Activated CD8-positive, alpha-beta T cell treated with anti-CD3 and anti-CD28 coated beads, Interleukin-2, amount 10 ng/mL, durations not matched to agents 7 days and 5 days (primary cell): ENCODE measurements at places on chromosomes 16 and 17.
A peak's percentile ranks its signal among the peaks of the same experiment; 100 is the strongest.

DNA sequence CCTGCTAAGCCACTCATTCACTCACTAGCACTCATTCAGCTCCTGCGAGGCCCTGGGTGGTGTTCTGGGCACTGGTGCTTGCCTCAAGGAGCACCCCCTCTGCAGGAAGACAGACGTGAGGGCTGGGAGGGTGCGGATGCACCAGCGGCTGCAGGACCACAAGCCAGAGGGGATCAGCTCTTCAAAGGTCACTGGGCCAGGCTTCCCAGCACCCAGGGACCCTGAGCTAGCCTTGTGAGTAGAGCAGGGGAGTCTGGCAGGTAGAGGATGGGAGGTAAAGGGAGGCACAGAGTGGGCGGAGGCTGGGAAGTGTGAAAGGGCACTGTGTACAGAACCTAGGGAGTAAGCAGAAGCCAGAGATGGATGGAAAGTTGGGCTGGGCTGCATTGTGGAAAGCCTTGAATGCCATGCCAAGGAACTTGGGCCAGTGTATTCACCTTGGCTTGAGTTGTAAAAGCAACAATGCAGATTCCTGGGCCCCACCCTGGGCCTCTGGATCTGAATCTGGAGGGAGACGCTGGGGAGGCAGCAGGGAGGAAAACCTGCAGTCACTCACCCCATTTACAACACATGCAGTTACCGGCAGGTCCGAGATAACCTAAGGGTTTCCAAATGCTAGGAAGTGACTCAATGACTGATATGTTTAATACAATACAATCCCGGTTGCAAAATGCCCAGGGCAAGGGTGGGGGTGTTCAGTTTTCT is 1.7 kb downstream of the IL4R start:
- no peaks in the 10 kb centered on the region for H3K27me3 ChIP-seq
- H3K4me3 ChIP-seq, result peak overlapping the region; percentile 90
- peak overlapping the region; percentile 93 for H3K27ac ChIP-seq
- peaks cover 60% of the 10 kb centered on the region for H3K36me3 ChIP-seq
- DNase-seq, result peak; percentile 77

- no peaks in the 10 kb centered on the region for H3K27me3 ChIP-seq
- peak overlapping the region; percentile 68 for H3K27ac ChIP-seq
- H3K36me3 ChIP-seq, result peaks cover 14% of the 10 kb centered on the region
- peaks cover 31% of the 10 kb centered on the region for H3K4me1 ChIP-seq
- H3K4me3 ChIP-seq, result peak overlapping the region; percentile 15
These were observed 11.3 kb downstream of the DOK4 start for GRCh38 chr16:57474671-57475661.

DNA sequence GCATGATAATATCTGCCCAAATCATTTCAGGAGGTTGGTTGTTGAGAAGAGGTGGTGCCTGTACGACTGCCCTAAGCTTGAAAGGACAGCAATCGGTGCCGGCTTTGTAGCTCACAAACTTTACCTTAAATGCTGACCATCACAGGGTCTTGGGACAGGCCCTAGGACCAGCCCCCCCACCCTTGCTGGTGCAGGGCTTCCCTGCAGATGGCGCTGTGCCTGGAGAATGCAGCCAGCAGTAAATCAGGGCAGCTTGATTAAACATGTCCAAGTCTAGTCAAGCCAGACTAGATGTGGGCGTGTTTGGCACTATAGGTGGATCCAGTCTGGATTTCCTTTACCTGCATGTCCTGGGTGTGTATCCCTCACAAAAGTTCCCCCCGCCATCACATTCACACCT is 135.5 kb upstream of the CRHR1 start:
- H3K36me3 ChIP-seq, result no peaks in the 10 kb centered on the region
- no peak overlapping the region for H3K27ac ChIP-seq
- H3K4me1 ChIP-seq, result peaks cover 15% of the 10 kb centered on the region

DNA sequence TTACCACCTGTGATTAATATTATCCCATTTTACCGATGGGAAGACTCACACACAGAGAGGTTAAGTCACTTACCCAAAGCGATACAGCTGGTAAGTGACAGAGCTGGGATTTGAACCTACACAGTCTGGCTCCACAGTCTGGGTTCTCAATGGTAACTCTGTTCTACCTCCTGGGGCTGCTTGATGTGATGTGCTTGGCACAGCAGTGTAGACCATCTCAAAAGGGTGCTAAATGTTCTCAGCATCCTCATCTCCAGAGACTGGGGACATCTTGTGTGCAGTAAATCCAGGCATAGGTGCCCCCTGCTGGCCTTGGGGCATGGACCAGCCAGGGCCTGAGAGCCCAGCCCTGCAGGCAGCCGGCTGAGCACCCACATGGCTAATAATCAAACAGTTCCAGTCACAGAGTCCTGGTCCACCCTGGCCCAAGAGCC is 15.4 kb upstream of the KATNB1 start:
- no peak overlapping the region for H3K4me3 ChIP-seq
- H3K4me1 ChIP-seq, result peaks cover 4% of the 10 kb centered on the region
- H3K27me3 ChIP-seq, result peaks cover 6% of the 10 kb centered on the region
- DNase-seq, result peak; percentile 79

GRCh38 chr17:74390680-74391653 is 23.7 kb downstream of the GPR142 start:
- peaks cover 2% of the 10 kb centered on the region for H3K4me1 ChIP-seq
- no peaks in the 10 kb centered on the region for H3K36me3 ChIP-seq
- no peak for DNase-seq
- no peak overlapping the region for H3K27ac ChIP-seq
- H3K4me3 ChIP-seq, result no peak overlapping the region
